BJ (cell line): ENCODE measurements at places on chromosomes 12 and 14.

GRCh38 chr14:66360366-66360926, 125.7 kb upstream of the CCDC196 start:
- DNase-seq, result no peak

DNA sequence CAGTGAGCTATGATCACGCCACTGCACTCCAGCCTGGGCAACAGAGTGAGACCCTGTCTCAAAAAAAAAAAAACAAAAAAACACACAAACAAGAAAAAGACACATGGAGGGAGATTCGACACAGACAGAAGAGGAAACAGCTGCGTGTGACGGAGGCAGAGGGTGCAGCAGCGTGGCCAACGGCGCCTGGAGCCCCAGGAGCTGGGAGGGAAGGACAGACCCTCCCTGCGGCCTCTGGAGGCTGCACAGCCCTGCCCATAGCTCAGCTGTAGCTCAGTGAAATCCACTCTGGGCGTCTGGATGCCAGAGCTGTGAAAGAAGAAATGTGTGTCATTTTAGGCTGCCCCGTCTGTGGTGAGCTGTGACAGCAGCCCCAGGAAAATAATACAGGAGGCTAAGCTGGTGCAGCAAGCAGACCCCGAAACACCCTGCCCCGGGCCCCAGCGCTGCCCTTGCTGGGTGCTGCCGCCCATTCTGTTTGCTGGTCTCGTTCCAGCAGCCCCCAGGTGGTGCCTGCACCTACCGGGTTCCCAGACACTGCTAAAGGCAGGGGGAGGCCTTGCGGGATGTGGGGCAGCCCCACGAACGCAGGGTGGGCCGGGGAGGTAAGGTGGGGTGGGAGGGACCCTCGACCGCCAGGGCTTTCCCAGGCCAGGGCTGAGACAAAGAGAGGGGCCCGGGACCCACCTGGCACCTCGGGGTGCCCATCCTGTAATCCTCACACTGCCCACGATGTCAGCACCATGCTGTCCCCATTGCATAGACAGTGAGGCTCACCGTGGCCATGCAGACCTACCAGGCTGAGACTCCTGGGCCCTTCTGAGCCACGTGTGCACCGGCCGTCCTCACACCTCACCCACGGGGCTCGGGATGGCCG, 21.2 kb downstream of the GALNT9 start:
- DNase-seq, result no peak

GRCh38 chr12:88237954-88238353, 95.8 kb downstream of the TMTC3 start:
- no peak for DNase-seq

DNA sequence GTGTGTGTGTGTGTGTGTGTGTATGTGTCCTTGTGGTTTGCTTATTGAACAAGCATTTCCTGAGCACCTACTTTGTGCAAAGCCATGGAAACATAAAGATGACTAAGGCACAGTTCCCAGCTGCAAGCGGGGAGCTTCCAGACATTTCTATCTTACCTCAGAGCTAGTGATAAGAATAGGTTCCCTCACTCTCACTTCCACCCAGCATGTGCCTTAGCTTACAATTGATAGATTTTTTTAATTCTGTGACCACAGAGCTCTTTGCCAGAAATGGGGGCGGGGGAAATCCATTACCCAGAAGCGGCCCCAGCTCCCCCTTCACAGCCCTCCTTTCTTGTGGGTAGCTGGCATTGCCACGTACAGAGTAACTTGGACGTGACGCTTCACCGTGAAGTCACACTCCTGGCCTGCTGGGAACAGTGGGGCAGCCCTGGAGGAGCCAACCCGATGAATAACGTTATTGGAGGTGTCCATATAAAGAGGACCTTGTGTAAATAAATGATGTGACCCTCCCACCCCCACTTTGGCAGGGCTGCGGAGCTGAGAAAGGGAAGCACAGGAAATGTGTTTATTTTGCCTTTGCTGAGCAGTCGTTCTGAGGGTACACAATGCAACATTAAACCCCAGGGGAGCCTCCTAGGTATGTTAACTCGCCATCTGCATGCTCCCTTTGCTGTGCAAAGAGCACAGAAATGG, 238.9 kb downstream of the CHST11 start:
- DNase-seq, result no peak

DNA sequence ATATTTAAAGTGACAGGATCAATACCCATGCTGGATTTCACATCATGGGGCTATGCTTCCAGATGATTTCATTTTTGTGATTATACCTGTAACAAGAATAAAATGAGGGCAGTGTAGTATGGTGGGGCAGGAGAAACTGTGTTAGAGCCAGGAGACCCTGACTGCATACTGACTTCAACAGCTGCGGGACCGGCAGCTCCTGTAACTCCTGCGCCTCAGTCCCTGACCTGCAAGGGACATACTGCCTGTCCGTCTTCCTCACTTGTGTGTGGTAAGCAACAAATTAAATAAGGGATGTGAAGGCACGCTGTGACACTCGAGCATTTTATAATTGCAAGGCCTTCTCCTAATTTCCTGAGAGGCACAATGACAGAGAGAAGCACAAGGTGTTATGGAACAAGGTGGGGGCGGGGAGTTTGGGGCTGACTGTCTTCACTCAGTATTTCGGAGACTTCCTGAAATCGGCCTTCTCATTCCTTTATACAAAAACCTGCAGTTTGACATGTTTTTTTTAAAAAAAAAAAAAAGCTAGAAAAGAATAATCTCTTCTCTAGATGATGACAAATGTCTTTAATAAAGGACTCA, 164.2 kb downstream of the TTC7B start:
- DNase-seq, result no peak
